ENCODE measurements at places on chromosomes 1 and 21. TPM values are rescaled to one million over a fixed set of nuclear protein-coding genes. Genes with fewer than 3 reads are reported as not detected.

GRCh38 chr1:240524356-240525069, 87.4 kb downstream of the GREM2 start:
- no peak for DNase-seq

- DNase-seq, result no peak
Observed at GRCh38 chr1:84155517-84155916, 11.4 kb downstream of the PRKACB start.

DNA sequence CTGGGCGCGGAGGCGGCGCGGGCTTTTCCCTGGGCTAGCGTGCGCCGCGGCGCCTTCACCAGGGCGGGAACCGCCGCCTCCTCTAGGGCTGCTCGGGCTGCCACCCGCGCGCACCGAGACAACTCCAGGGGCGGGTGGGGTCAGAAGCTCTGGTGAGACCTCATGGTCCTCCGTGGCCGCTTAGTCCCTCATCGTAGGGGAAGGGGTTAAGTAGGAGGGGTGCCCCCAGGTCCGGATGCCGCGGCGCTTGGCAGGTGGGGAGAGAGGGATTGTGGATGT, 559 bp downstream of the SERTAD4 start:
- peak; percentile 33 for DNase-seq

GRCh38 chr1:179026813-179027669, 1.3 kb downstream of the FAM20B start:
- no peak for DNase-seq

The SLFNL1 gene
- 0.05 TPM for polyA plus RNA-seq

GRCh38 chr1:153623101-153623500, 4.2 kb downstream of the S100A13 start:
- DNase-seq, result no peak

- DNase-seq, result no peak
Observed at GRCh38 chr1:150692720-150693119, 4.2 kb downstream of the GOLPH3L start.

- DNase-seq, result peak; percentile 37
Observed at GRCh38 chr1:168320800-168321450, 40.2 kb downstream of the TBX19 start.

GRCh38 chr1:6471970-6472368, 6.0 kb upstream of the TNFRSF25 start:
- DNase-seq, result no peak

DNA sequence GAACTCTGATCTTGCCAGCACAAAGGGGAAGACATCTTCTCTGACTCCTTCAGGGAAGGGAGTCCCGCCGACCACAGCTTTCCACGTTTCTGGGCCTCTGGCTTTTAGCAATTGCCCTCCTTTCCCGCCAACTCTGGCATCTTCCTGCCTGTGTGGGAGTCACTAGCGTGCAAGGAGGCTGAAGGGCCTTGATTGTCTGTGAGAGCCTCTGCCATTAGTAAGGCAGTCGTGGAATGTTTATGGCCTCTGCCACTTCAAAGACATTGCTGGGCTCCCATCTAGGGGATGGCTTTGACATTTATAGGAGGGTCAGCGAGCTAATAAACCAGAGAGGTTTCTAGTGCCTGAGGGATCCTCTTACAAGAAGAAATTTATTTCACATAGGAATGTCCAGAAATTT, 14.3 kb upstream of the PROK1 start:
- DNase-seq, result no peak

The SPRR3 gene
- not detected for polyA plus RNA-seq

The NT5C1A gene
- polyA plus RNA-seq, result 0.15 TPM

DNA sequence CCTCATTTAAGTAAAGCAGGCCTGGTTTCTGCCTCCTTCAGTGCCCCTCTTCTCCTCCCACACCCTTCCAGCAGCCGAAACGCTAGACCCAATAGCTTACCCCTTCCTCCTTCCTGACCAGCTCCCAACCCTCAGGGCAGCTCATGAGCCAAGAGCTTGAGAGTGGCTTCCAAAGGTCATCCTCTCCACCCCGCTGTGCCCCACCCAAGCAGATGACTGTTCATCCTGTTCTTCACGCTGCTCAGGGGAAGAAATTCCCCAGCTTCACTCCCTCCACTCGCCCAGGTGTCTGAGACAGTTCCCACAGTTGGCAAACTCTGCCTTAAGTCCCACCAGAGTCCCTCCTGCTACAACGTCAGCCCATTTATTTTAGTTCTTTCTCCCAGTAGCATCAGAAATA, 23.4 kb downstream of the ARHGEF19 start:
- DNase-seq, result no peak

DNA sequence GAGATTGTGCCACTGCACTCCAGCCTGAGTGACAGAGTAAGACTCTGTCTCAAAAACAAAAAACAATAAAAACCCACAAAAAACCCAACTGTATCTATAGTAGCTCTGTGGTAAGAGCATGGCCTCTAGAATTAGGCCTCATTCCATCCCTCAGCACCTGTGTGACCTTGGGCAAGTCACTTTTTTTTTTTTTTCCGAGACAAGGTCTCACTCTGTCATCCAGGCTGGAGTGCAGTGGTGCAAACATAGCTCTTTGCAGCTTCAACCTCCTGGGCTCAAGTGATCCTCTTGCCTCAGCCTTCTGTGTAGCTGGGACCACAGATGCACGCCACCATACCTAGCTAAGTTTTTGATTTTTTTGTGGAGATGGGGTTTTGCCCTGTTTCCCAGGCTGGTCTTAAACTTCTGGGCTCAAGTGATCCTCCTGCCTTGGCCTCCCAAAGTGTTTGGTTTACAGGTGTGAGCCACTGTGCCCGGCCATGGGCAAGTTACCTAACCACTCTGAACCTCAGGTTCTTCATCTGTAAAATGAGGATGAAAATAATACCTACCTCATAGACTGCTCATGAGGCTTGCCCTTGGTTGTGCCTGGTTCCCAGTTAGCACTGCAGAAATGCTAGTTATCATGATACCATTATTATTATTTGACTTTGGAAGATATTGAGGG, 15.3 kb upstream of the MYOM3 start:
- DNase-seq, result no peak
